ENCODE measurements at places on chromosomes 5 and 9. TPM values are rescaled to one million over a fixed set of nuclear protein-coding genes. Genes with fewer than 3 reads are reported as not detected.

The PSMD5 gene
- polyA plus RNA-seq: 27.6 TPM

The SLC4A9 gene
- polyA plus RNA-seq: 0.06 TPM

DNA sequence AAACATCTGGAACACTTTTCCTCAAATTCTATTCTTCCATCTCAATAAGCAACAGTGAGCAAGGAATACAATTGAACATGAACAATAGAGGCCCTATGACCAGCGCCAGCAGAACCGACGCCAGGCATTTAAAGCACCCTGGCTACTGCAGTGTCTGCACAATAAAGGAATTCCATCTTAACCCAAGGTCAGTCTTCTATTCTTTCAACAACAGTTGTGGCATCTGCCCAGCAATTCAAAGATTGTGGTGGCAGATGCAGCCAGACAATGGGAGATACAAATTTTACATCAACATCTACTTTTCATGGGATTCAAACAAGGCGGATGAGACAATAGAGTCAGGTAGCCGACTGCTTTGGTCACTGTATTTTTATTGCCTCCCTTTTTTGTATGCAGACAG, 65.9 kb downstream of the ELL2 start:
- DNase-seq: no peak

DNA sequence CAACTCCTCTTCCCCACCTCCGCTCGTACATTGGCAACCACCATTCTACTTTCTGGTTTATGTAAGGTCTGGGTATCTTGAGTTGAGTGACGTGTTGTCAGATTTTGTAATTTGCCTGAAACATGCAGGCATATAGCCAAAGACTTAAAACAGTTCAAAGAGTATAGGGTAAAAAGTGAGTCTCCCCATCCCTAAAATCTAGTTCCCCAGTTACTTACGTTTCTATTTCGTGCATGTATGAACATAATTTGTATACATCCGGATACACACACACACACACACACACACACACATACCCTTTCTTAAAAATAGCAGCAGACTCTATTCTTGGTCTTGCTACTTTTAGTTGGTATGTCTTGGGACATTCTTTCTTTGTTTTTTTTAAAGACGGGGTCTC, 915 bp downstream of the HSDL2 start:
- DNase-seq: no peak

DNA sequence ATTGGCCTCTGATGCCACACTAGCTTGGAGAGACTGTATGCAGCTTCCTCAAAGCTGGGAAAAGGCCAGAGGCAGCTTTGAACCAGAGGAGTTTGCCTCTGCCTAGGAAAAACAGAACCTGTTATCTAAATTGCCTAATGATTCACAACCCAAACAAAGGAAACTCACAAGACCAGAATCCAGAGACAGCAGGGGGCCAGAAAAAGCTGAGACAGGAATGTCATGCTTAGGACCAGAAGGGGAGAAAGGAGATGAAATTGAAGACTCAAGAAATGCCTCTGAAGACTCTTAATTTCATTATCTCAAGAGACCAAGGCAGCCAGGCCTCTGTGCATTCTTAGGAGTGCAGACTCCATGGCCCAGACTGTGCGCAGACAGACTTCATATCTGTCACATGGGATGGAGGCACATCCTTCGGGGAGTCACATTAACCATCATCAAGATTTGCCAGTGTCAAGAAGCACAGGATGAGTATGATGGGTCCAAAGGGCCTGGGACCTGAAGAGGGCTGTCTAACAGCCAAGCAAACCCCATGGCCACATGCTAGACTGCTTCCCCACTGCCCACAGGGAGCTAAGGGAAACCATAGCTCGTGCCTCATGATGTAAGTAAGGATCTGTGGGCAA, 57.3 kb downstream of the ARSB start:
- DNase-seq: no peak

GRCh38 chr9:113630386-113631136, 167.0 kb downstream of the RGS3 start:
- no peak for DNase-seq

DNA sequence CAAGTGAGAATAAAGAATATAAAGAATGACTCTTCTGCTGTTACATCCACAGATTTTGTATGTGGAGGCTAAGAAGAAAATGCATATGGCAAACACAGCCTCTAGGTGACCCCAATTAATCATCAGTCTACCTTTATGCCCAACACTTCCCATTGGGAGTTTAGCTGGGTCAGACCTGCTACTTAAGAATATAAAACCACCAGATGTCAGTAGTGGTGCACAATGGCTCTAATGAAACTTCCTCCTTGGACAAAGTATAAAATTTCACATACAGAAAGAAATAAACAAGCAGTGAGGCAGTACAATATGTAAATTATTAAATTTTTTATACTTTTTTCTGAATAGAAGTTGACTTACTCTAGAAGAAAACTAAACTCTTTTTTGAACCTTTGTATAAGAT, 539.9 kb downstream of the BRINP1 start:
- DNase-seq: no peak

DNA sequence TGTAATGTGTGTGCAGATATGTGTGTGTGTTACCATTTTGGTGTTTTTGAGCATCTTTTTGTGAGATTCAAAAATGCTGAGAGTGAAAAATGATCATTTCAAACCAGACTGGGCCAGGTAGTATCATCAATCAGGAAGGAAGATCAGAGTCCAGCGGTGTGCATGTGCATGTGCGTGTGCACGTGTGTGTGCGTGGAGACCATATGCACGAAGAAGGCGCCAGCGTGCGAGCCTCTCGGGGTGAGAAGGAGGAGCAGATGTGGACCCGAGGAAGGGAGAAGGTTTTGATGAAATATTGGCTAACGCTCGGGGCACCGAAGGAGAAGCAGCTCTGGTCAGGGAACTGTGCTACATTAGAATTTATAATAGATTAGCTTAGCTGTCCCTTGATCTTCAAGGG, 516.4 kb downstream of the CCDC171 start:
- no peak for DNase-seq

DNA sequence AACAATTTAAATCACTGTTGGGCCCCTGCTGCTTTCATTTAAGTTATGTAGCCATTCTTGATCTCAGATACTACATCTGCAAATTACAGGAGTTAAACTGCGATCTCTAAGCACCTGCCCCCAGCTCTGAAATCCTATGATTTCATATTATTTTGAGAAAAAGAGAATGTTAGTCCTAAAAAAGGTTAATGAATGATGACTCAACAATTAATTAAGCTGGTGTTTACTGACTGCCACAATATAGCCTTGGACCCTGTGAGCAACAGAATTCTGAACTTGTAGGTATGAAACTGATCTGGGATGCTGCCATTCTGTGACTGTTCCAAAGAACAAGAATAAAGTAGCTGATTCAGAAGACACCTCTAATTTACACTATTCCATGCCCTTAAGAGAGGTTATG, 124.4 kb upstream of the FBXL7 start:
- DNase-seq: no peak

DNA sequence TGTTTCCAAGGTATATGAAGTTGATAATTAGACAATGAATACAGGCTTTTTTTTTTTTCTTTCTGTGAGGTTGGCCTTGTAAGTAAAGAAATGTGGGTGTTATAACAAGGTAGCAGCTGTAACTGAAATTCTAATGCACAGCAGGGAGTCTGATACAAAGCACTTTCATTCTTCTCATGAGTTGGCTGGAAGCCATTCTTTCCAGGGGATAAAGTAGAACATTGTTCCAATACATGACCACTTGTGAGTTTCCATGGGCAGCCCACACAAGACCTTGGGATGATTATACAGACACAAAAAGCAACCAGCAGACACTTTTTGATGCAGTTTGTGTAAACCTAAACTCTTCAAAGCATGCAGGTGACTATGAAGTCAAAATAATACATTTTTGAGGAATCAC, 1785.9 kb upstream of the WWC1 start:
- DNase-seq: no peak

Measured in urinary bladder (tissue), 4 donors.